Lower leg skin (tissue), 4 donors: ENCODE measurements at places on chromosomes 6 and 20. TPM values are rescaled to one million over a fixed set of nuclear protein-coding genes. Genes with fewer than 3 reads are reported as not detected.

Gene C20orf144
- total RNA-seq, result not detected

DNA sequence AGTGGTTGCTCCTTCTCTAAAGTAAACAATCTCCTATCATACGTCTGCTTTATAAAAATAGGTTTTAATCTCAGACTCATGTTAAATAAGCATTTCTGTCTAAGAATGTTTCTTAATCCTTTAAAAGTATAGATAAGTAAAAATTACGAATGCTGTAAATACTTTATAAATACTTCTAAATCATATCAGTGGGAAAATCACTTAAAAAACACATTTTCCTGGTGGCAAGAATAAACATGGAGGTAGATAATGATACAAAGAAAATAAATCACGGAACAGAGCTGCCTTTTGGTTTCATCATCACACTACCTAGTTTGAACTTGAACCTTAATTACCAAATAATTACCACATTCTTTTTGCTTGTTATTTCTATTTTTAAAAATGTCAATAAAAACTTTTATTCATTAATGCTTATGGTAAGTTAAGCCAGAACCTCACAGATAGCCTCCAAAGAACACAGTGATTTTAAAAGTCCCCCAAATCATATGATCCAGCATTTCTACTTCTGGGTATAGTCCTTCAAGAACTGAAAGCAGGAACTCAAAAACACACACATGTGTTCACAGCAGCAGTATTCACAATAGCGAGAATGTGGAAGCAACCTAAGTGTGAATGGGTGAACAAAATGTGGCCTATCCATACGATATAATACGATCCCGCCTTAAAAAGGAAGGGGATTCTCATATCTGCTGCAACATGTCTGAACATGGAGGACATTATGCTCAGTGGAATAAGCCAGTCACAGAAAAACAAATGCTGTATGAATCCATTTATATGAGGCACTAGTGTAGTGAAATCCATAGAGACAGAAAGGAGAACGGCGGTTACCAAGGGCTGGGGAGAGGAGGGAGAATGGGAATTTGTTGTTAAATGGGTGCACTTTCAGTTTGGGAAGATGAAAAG is 72.4 kb downstream of the SLC22A23 start:
- DNase-seq, result no peak

GRCh38 chr6:43636308-43636659 is 644 bp downstream of the MAD2L1BP start:
- DNase-seq, result no peak

Gene PRICKLE4
- total RNA-seq, result 4.0 TPM

GRCh38 chr20:21609221-21609620 is 95.4 kb upstream of the NKX2-2 start:
- DNase-seq, result no peak

Gene ISM1
- 12.4 TPM for total RNA-seq

DNA sequence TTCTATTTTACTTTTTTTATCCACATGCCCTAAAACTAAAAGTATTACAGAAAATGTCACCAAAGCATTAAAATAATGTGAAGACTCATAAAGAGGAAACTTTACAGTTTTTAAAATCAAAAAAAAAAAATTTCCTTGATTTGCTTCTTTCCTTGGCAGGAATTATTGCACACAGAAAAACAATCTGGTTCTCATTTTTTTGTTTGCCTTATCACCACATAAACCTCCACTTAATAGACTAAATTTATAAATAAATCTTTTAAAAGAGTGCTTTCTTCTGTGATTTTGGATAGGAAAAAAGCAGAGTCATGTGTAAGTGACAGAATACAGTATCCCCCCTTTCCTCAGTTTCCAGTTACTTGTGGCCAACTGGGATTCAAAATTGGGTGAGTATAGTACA is 695.1 kb upstream of the CITED2 start:
- no peak for DNase-seq

- DNase-seq, result no peak
These were observed 13.6 kb upstream of the SLCO4A1 start for GRCh38 chr20:62628691-62629090.

DNA sequence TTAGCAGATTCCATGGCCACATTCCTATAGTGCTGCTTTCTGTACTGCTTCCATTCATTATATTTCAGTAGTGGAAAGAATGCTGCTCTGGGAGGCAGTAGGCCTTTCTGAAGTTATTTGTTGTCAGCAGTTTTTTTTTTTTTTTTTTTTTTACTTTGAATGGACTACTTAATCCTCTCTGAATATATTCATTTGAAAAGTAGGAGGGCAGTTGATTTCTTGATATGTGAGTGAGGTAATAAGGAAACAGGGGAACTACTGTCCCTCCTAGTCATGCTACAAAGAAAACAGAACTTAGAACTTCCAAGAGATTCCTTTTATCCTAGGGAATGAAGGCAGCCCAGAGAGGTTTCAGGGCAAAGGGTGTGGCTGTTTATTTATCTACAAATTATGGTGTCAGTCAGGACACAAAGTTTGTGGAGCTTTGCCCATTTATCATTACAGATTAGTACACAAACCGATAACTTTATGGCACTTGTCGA is 155.9 kb downstream of the JARID2 start:
- DNase-seq, result no peak

DNA sequence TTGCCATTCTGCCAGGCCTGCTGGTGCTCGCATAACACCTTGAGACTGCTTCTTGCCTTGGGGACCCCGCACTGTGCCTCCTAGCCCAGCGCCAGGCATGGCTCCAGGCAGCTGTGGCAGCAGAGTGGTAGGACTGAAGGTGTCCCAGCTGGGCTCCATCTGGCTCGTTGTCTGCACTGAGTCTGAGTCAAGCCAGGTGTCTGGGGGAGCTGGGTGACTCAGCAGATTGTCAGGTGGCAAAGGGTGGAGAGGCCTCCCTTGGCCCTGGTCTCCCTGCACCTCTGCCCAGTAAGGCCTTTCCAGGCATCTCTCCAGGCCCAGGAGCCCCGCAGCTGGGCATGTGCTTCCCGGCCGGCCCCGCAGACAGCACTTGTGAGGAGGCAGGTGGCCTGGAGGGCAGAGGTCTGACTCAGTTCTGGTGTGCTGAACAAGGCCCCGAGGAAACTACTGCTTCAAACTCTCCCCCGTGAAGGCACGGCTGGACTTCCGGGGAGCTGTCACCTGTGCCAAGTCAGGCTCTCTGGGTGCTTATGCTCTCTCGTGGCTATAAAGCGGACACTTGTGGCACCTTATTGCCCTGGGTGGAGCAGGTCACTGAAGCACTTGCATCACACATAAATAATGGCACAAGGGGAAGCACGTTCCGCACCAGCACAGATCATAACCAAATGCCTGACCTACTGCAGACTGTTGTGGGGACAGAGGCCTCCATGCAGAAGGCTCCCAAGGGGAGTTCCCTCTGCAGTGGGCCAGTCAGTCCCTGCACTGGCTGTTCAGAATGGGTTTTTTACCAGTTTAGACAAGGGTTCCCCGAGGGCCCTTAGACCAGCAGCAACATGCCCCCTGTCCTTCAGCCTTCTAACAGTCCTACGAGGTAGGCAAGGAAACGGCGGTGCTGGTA is 27.5 kb downstream of the FOXC1 start:
- DNase-seq, result no peak

Gene MLN
- total RNA-seq, result not detected

DNA sequence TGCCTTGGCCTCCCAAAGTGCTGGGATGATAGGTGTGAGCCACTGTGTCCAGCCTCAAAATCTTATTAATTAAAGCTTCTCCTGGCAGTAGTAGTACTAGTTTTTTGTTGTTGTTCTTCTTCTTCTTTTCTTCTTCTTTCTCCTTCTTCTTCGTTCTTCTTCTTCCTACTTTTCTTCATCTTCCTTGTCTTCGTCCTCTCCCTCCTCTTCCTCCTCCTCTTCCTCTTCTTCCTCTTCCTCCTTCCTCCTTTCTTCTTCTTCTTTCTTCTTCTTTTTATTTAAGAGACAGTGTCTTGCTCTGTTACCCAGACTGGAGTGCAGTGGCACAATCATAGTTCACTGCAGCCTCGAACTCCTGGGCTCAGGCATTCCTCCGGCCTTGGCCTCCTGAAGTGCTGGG is 17.2 kb upstream of the DEK start:
- DNase-seq, result no peak

DNA sequence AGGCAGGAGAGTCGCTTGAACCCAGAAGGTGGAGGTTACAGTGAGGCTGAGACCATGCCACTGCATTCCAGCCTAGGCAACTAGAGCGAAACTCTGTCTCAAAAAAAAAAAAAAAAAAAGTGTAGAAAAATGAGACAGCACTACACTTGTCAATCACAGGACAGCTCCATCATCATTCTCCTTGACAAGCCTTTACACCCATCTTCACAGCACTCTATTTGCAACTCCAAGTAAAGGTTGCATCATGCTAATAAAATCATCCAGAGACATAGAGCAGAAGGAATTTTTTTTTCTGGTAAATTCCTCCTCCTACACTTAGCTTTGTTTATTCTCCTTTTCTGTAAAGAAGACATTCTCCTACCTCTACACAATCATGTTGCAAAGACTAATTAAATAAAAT is 791.0 kb upstream of the HS3ST5 start:
- no peak for DNase-seq

Gene CCM2L
- total RNA-seq, result 4.4 TPM

DNA sequence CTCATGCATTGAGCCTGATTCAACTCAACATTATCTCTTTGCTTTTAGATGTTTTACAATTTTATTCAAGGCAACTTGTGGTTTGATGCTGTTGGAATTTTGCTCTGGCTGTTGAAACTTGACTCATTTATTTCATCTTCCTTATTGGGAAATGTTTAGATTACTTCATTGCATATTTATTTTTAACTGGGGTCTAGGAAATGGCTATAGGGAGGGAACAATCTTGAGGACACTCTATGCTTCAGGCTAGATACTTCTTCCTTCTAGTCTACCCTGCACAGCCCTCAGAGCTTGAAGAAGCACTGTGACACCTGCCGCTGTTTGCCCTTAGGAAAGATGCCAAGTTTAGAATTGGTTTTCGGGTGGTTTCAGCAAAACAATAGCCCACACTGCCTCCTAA is 183.4 kb downstream of the ADGRG6 start:
- DNase-seq, result no peak

Gene ADGRF1
- total RNA-seq, result not detected

Gene ZSCAN26
- total RNA-seq, result 9.6 TPM

DNA sequence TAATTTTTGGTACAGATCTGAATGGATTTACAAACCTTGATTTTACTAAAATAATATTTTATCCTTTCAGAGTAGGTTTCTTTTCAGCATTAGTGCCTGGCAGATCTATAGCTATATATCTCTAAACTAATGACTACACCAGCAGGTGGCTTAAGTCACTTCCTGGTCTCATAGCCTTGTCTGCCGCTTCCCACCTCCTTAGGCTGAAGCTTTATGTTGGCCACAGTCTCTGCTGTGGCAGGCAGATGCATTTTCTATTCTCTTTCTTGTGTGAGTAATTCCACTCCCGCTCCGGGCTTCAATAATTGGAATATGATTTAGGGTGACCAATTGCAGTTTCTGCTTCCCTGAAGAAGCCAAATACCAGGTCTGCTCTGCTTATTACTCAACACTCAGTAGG is 226.8 kb upstream of the HS3ST5 start:
- no peak for DNase-seq

Gene PLAGL2
- 11.6 TPM for total RNA-seq

DNA sequence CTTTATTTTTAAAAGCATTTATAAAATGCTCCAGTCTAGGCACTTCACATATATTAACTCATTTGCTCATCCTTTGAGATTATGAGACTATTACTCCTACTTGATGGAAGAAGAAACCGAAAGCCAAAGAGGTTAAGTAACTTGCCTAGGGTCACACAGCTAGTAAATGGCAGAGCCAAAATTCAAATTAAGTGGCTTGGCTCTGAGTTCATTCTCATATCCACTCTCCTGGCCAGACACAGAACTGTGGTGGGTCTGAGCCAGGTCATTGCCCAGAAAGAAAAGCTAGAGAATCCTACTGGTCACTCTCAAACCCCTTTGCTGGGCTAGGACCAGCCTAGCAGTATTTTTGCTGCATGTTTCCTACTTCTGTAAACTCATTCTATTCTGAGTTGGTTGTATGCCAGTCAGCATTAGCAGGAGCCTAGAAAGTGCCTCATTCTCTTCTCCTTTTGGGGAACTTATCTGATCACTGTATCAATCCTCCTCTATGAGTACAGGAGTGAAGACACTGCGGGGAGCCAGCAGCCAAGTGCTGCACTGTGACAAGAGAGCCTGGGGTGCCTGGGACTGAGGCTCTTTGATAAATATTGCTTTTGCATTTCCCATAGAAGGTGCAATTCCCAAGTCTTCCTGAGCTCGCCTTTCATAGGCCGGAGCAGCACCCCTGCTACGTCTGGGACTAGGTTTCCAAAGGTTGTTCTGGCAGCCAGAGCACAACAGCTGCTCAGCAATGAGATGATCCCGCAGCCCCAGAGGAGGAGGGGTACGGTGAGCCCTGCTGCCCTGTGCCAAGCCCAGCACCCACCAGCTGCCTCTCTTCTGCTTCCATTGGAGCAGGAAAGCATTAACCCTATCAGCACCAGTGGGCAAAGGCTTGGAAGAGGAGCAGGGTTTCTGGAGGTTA is 728.3 kb downstream of the MAFB start:
- DNase-seq, result no peak

Gene SYNDIG1
- total RNA-seq, result not detected

Gene OR2J1
- total RNA-seq, result not detected

- no peak for DNase-seq
These were observed 206.3 kb downstream of the SMOC2 start for GRCh38 chr6:168647271-168647670.

- DNase-seq, result no peak
These were observed 34.6 kb downstream of the FAM83B start for GRCh38 chr6:54881067-54881730.

- DNase-seq, result no peak
These were observed 19.1 kb downstream of the SLX4IP start for GRCh38 chr20:10454151-10454750.

DNA sequence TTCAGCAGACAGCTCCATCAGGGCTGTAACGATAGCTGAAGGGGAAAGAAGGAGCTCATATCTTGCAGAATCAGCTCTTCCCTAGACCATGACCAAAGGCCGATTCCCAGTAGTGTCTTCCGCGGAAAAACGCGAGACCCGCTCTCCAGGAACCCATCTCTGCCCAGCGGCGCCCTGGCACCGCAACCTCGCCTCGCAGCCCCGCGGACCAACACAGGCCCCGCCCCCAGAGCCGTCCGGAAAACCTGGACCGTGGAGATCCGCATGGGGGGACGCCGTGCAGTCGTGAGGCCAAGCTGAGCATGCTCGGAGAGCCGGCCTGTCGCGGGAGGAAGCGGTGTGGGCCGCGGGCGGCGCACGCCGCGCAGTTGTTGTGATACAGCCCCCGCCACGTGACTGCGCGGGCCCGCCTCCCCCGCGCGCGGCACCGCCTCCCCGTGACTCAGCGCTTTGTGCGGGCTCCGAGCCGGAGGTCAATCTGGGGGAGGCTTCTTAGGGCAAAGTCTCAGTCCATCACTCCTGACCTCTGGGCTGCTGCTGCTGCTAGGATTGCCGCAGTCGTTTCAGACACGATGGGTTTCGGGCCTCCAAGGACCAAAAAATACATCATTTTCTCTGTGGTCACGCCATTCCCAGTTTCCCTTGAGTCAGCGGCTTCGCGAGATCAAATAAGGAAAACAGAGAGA is 3.1 kb upstream of the GCLC start:
- peak; percentile 97 for DNase-seq

Gene KCNK16
- not detected for total RNA-seq

DNA sequence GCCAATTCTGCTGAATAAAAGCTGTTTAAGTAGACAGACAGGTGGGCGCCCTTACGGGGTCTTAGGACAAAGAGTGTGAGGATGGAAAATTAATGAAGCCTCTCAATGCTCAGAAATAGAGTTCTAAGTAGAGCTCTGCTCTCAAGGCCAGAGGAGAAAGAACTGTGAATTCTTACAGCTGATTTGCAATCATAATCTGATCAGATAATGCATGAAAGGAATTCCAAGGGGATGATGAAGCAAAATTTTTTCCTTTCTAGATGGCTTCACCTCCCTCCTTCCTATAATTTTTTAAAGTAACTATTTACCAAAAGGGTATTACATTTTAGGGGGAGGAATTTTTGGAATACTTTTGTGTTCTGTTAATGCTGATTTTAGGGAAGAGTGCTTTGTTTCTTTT is 308.1 kb upstream of the HS3ST5 start:
- DNase-seq, result no peak
